ENCODE measurements at places on chromosomes 2 and 18.

DNA sequence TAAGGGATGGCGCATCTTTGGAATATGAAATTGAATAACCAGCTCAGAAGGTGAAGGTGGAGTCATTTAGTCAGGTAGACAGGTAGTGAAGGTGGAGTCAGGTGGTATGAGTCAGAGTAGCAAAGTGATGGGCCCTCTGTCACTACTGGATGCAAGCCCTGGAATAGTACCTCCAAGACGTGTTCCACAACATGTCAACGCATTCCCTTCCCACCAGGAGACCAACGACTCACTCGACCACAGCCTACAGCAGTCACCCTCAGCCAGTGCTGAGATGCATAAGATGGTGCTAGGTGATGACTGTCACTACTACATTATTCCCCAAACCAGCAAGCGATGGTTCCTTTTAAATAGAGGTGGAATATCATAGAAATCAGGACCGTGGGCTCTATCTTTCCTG lies 6.8 kb downstream of the CPLX4 start:
- no peak for DNase-seq

GRCh38 chr2:46644690-46645385 lies 165.5 kb downstream of the TMEM247 start:
- DNase-seq: no peak

DNA sequence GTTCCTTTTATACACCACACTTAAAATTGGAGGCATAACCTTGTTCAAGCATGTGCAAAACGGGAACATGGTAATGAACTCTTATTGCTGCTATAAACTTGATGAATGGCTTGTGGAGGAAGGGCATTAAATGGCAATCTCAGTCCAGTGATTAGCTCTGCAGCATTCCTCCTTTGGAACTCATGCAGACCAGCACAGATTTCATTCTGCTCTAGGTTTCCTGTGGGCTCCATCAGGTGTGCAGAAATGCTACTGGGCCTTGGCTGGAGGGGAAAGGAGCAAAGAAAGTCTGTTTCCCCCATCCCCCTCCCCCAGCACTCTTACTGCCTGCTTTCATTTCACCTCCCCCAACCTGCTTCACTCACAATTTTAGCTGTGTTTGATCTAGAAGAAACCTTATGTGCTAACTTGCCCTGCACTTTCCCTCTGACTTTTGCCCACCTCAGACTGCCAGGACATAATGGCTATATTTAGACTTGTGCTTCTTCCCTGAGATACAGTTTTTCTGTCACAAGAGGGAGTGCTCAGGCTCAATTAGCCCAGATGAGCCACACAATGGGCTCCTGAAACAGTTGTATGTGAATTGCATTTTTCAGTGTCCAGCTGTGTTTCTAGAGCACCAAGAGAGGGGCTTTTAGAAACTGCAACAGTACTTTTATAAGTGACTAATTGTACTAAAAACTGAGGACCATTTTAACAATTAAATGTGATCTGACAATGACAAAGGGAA lies 109.8 kb downstream of the FSHR start:
- no peak for DNase-seq

DNA sequence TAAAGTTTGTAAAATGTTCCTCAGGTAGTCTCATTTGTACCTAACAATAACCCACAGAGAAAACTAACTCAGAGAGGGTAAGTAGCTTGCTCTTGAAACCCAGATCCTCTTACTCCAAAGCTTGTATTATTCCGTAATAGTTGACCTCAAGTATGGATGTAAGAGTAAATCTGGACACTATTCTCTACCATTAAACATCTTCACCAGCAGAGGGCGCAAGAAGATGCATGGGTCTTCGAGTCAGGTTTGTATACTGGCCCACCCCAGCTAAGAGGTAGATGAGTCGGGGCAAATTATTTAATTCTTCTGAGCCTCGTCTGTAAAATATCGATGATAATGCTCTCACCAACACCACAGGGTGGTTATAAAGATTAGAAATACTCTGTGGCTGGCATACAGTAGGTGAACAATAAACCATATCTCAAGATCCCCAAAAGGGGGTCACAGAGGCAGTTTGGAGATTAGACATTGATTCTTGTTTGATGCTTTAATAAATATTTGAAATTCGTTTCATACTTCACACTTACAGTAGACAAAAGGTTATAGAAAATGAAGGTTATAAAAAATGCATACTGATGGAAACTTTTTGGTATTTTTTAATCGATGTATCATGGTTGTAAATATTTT lies 3.5 kb upstream of the CABLES1 start:
- DNase-seq: no peak

GRCh38 chr2:162072181-162072702 lies 1.8 kb downstream of the DPP4 start:
- no peak for DNase-seq

DNA sequence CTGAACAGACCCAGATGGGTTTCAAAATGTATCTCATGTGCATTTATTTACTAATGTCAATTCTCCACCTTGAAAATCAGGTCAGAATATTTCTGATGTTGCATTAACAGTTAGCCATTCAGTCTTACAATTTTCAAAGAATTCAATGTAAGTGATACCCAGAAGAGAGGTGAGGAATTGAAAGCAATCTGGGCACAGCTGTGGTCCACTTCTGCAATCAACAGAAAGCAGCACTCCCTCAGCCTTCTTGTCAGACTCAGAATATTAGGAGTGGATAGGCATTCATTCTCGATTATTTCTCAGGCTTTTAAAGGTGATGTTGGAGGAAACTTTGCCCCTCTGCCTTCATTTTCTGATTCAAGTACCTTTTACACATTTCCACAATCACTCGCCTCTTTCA lies 15.7 kb downstream of the CCL20 start:
- DNase-seq: no peak

- DNase-seq: no peak
Observed at GRCh38 chr2:55871637-55872036, 51.9 kb downstream of the EFEMP1 start.

DNA sequence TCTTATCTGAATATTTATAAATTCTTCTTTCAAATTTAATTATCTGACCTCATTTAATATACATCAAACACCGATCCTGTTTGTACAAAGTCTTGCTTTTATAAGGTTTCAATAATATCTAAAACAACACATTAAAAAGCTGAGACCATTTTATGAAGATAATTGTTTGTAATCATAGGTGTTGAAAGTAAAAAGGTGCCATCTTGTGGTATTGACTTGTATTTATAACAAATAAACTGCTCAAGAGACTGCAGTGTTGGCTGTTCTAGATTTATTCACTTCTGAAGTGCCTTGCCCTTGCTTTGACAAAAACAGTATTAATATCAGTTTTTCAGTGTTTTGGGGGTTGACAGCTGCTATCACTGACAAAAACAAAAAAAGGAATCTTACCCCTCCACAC lies 286.8 kb upstream of the HNMT start:
- no peak for DNase-seq

DNA sequence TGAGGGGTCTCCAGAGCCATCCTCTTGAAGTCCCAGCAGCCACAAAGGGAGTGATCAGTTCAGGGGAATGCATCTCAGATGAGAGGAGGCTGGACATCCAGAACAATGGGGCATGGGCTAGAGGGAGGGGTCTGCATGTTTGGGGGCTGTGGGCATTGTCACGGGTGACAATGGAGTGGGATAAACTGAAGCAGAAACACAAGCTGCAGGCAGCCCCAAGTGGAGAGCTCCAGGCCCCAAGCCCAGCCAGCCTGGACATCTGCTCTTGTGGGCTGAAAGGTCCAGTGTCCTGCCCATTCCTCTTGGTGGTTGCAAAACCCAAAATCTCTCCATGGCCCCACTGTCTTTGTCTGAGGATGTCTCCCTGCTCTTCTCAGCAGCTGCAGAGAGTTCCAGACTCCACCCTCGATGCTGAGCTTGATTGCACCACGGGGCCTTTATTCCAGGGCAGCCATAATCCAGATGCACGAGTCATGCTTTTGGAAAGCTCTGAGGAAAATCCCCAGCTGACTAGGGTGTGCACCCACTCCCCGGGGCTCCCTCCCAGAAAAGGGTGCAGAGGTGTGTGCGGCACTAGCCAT lies 149.4 kb downstream of the TNS1 start:
- DNase-seq: no peak

DNA sequence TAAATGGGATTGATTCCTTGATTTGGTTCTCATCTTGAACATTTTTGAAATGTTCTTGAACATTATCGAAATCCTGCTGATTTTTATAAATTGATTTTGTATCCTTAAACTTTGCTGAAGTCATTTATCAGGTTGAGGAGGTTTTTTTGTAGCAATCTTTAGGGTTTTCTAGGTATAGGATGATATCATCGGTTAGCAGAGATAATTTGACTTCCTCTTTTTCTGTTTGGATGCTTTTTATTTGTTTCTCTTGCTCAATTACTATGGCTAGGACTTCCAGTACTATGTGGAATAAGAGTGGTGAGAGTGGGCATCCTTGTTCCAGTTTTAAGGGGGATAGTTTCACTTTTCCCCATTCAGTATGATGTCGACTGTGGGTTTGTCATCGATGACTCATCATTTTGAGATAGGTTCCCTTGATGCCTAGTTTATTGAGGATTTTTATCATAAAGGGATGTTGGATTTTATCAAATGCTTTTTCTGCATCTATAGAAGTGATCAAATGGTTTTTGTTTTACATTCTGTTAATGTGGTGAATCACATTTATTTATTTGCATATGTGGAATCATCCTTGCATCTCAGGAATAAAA lies 201.5 kb upstream of the ZSWIM2 start:
- no peak for DNase-seq

- no peak for DNase-seq
Observed at GRCh38 chr2:212007972-212008371, 530.6 kb downstream of the ERBB4 start.

DNA sequence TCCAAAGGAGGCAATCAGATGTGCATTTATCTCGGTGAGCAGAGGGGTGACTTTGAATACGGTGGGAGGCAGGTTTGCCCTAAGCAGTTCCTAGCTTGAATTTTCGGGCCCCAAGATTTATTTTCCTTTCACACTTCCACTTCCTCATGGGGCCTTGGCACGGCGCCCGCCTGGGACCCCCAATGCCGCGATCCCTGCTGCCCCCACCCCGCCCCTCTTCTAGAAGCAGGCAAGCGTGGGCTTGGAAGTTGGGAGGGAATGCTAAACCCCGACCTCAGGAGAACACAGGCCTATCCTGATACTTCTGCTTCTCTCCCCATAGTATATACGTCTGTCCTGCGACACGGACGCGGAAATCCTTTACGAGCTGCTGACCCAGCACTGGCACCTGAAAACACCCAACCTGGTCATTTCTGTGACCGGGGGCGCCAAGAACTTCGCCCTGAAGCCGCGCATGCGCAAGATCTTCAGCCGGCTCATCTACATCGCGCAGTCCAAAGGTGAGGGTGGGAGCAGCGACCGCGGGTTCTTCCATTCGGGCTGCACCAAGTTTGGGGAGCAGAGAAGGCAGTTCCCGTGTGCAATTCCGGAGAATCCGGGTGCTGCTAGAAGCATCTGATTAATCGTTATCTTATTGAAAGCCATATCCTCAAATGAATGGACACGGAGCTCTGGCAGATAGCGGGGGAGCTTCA lies 21.6 kb downstream of the TRPM8 start:
- DNase-seq: no peak

- DNase-seq: no peak
Observed at GRCh38 chr2:29262681-29263260, 147.6 kb downstream of the CLIP4 start.

DNA sequence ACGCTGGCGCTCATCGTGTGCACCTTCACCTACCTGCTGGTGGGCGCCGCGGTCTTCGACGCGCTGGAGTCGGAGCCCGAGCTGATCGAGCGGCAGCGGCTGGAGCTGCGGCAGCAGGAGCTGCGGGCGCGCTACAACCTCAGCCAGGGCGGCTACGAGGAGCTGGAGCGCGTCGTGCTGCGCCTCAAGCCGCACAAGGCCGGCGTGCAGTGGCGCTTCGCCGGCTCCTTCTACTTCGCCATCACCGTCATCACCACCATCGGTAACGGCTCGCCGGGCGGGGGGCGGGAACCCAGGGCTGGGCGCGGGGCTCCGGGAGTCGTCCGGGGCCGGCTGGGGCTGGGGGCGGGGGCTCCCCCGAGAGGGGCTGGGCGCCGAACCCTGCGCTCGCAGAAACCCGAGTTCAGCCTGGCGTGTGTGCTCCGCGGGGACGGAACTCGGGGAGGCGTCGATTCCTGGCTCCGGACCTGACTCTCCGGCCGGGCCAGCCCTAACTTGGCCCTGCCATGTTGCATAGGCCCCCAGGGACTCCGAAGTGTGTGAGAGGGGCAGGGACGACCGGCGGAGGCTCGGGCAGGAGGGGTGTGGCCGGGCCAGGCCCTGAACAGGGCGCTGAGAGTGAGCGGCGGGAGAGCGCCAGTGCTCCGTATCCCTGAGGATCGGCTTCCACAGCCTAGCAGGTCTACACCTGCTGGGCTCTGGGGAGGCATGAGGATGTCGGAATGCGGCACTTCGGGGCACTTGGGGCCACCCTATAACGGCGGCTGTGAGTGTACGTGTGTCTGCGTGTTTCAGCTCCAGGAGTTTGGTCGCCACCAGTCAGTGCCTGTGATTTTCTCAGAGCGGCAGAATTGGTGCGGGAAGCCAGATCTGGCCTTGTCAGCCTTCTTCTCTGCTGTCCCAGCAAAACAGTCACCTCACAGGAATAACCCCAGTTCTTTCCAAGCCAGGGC lies 651 bp downstream of the KCNK3 start:
- DNase-seq: no peak

Measured in cerebellar nuclear complex (tissue), 1 donor.